ENCODE measurements at places on chromosomes 2 and 18.

DNA sequence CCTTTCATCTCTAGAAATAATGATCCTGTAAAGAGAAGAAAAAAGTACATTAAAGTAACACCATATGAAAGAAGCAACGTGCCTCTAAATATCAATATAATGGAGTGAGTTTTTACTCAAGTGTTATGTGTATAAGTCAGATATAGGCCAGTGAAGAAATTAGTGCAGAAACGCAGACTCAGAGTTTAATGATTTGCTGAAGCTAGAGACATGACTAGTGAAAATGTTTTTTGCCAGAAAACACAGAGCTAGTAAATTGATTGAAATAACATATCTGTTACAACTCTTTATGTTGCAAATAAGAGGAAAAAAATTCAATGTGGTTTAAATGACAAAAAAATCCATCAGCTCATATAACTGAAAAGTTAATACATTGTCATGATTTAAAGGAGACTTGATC lies 217.2 kb upstream of the NXPH2 start:
- no peak for DNase-seq

DNA sequence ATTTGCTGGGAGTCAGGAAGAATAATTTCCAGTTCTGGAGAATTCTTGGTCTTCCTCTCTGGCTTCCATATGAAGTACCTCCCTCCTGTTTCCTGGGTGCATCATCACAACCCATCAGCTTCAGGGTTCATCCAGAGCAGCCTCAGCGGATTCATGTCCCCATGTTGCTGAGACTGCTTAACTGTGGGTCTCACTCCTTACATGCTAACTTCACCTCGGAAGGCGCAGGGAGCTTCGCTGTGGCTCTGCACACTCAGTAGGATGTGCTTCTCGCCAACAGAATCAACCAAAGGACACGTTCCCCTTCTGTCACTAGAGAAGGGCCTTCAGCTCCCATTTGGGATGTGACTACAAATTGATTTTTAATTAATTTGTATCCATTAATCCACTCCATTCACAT lies 24.2 kb downstream of the FBLN7 start:
- no peak for DNase-seq

DNA sequence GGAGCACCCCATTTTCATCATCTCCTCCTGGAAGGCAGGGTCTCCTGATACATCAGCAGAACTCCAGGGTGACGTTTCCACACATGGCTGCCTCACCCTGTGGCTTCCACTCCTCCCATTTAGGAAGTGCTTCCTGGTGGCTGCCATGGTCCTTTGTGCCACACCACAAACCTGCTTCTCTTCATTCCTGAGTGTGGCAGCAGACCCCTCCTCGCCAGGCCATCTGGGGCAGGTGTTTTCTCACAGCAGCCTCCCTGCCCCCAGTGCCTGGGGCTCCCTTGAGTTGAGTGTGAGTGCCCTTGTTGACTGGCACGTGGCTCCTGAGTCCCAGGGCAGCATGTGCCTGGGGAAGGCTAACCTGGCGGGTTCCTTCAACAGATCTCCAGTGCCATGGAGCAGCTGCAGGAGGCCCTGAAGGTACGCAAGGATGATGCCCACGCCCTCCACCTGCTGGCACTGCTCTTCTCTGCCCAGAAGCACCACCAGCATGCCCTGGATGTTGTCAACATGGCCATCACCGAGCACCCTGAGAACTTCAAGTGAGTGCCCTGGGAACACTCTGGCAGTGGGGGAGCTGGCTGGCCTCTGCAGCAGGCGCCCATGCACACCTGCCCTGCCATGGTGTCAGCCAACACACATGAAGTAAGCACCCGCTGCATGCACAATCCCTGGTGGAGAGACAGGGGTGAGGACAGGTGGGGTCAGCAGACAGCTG lies 113.4 kb upstream of the MCFD2 start:
- no peak for DNase-seq

DNA sequence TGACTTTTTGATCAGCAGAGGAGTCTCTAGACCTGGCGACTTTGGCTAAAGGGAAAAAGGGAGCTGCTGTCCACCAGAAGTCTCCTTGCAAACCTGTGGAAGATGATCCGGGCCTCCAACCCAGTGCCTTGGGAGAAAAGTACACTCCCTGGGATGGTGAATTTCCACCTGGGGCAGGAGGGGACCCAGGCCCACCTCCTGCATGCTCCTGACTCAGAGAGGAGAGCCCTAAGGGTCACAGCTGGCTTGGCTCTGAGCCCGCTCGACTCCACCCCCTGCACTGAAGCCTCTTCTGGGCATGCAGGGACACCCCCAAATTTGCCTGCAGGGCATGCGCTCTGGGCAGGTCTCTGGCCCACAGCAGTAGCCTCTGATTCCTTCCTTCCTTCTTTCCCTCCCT lies 66.5 kb downstream of the PDCL3 start:
- no peak for DNase-seq

GRCh38 chr2:218474527-218474926 lies 55.6 kb downstream of the VIL1 start:
- no peak for DNase-seq

- DNase-seq, result no peak
Measured at GRCh38 chr2:27021253-27022049, 11.3 kb upstream of the TMEM214 start.

- no peak for DNase-seq
Measured at GRCh38 chr2:189608795-189609422, 28.3 kb upstream of the SLC40A1 start.

GRCh38 chr2:44207102-44207501 lies 38.4 kb downstream of the PPM1B start:
- no peak for DNase-seq

GRCh38 chr2:238039151-238039550 lies 21.6 kb upstream of the SCLY start:
- no peak for DNase-seq

GRCh38 chr2:67612576-67613042 lies 215.5 kb downstream of the ETAA1 start:
- DNase-seq, result no peak
